ENCODE measurements at places on chromosomes 12 and 14.
A peak's percentile ranks its signal among the peaks of the same experiment; 100 is the strongest.

DNA sequence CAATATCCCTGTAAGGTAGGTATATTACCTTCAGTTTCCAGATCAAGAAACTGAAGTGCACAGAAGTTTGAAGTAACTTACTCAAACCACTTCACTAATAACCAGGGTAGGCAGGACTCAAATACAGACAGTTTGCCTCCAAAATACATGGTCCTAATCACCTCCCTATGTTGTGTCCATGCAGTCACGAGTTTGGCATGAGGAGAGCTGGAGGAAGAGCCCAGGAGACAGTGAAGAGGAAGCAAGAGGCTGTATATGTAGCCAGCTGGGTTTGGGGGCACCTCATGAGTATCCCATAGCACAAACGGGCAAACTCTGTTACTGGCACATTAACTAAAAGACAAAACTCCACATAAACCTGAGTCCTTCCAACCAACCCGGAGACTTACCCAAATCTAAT lies 79.2 kb downstream of the DUSP16 start:
- peak; percentile 46 for DNase-seq

- no peak for DNase-seq
Measured at GRCh38 chr12:62190689-62191490, 69.3 kb upstream of the USP15 start.

- DNase-seq, result no peak
Measured at GRCh38 chr12:2151391-2151790, 98.6 kb downstream of the CACNA1C start.

GRCh38 chr14:78721756-78722480 lies 551.7 kb downstream of the NRXN3 start:
- no peak for DNase-seq

GRCh38 chr14:24399999-24400718 lies 1.4 kb downstream of the NYNRIN start:
- DNase-seq, result no peak

- no peak for DNase-seq
Measured at GRCh38 chr14:51897791-51898355, 37.5 kb downstream of the GNG2 start.

DNA sequence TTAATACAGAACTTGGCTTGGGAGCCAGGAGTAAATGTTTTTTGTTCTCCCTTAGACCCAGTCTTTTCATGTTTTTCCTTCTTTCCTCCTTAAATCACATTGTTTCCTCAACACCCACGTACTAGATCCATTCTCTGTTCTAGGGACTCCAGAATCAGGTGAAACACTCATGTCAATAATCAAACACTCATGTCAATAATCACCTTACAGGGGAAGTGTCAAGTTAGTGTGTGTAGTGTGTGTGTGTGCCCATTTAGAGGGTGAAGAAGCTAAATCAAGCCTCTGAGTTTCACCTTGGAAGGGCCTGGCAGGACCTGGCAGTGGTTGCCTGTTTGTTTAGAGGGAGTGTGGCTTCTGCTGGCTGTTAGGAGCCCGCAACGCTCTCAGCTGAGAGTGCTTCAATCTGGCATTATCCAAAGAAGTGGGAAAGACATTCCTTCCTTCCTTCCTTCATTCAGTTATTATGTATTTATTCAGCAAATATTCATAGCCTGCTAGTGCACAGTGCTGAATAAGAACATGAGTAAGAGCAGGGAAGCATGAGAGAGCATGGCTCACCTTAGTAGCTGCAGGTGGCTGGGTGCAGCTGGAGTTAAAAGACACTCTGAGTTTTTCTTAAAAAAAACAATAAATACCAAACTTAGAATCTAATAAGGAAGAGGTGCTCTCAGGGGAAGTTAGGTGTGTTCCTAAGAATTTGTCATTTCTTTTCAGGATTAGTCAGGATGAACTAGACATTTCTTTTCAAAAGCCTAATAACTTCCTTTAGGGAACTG lies 17.6 kb upstream of the EID3 start:
- DNase-seq, result no peak

DNA sequence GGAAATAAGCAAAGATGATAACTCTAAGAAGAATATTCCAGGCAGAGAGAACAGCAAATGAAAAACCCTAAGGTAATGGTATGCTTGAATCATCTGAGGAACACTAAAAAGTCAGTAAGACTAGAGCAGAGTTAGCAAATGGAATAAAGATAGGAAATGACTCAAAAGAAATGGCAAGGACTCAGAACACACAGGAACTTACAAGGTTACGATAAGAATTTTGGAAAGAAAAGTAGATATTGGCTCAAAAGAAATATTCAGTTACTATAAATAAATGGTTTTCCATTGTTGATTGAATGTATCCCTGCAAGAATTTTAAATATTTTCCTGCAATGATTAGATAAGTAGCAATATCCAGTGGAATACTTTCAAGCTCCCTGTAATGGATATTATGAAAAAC lies 705.8 kb downstream of the C12orf50 start:
- no peak for DNase-seq

- no peak for DNase-seq
Measured at GRCh38 chr14:99380402-99380801, 100.3 kb downstream of the SETD3 start.

- peak; percentile 40 for DNase-seq
Measured at GRCh38 chr12:107309020-107309419, 215.7 kb upstream of the CRY1 start.

DNA sequence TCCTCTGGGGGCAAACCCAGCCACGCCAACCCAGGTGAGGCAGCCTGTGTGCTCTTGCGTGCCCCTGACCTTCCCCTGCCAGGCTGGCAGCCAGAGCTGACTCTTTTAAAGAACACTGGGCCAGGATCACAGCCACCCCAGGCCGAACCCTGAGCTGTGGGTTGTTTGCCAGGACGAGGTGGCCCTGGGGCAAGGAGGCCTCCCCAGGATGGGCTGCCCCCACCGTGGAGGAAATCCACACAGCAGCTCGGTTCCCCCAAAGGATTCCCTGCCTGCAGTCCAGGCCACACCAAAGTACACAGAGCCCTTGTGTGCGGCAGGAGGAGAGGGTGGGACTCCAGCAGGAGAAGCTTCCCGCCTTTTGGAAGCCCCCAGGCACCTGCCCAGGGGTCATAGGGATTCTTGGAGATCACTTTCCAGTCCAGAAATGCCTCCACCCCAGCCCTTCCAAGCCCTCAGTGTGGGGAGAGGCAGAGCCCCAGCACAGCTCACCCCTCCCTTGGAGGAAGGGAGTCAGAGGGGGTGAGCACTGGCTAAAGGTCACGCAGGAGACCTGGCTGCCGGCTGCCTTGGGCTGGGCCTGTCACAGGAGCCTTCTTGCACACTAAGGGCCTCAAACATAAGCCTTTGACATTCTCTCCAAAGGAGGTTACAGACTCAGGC lies 115.6 kb downstream of the CALM1 start:
- DNase-seq, result no peak

GRCh38 chr14:74531467-74531866 lies 37.9 kb downstream of the ISCA2 start:
- DNase-seq, result no peak

GRCh38 chr14:77903221-77903620 lies 103.3 kb downstream of the ADCK1 start:
- no peak for DNase-seq

GRCh38 chr12:128830505-128830893 lies 6.7 kb upstream of the SLC15A4 start:
- DNase-seq, result no peak

- no peak for DNase-seq
Measured at GRCh38 chr14:69850086-69850735, 29.0 kb upstream of the SMOC1 start.

DNA sequence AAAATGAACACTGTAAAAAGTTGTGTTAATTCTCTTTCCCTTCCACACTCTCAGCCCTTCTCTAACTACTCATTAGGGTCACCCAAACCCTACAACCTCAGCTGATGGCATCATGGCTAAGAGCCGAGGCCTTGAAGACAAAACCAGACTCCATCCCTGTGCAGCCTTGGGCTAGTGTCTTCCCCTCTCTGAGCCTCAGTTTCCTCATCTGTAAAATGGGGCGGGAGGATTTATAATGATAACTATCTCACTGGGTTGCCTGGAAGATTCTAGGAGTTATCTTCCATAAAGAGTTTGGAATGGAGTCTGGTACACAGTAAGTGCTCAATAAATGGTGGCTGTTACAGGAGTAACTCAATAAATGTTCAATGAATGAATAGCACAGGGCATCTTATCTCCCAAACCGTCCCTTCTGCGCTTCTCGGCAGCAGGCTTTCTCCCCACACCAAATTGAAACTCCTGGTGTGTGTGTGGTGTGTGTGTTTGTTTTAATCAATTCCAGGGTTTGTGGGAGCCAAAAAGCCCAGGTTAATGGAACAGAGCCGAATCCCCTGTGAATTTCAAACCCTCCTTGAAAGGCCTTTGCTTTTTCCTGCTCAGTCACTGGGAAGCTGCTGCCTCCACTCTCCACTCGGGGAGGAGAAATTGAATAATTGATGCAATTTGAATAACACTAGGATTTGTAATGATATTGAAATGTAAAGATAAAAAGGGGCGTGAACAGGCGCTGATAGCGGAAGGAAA lies 61.2 kb upstream of the FAM222A start:
- DNase-seq, result no peak

- no peak for DNase-seq
Measured at GRCh38 chr14:82720946-82721345, 1187.3 kb upstream of the SEL1L start.

DNA sequence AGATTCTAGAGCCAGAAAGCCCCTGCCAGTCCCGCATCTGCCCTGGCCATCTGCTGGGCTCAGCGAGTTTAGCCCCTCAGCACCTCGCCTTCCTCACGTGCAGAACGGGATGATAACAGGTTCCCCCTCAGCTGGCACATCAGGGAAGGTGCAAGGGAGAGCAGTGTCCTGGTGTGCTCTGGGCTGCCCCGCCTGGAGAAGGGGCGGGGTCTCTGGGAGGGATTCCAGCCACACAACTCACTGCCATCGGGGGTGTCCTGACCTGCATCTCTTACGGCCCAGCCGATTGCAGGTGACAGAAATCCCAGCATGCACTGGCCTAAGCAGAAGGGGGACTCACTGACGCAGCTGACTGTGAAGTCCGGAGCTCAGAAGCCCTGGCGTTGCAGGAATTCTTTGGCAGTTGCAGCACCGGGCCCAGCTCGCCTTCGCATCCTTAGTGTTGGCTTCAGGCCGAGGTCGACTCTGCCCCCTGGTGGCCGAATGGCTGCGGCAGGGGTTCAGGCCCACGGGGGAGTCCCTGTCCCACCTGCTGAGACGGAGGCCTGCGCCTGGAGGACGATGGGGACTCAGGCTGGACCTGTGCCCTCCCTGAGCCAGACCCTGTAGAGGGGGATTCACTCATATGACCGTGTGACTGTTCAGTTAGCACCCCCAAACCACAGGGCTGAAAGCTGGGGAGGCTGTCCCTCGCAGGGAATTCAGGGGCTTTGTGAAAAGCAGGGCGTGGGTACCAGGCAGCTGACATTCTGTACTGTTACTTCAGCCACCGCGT lies 178.6 kb downstream of the ADGRD1 start:
- peak; percentile 71 for DNase-seq

- no peak for DNase-seq
Measured at GRCh38 chr12:12626471-12626870, 14.8 kb downstream of the CREBL2 start.

- DNase-seq, result no peak
Measured at GRCh38 chr12:57745485-57745881, 644 bp downstream of the TSPAN31 start.

DNA sequence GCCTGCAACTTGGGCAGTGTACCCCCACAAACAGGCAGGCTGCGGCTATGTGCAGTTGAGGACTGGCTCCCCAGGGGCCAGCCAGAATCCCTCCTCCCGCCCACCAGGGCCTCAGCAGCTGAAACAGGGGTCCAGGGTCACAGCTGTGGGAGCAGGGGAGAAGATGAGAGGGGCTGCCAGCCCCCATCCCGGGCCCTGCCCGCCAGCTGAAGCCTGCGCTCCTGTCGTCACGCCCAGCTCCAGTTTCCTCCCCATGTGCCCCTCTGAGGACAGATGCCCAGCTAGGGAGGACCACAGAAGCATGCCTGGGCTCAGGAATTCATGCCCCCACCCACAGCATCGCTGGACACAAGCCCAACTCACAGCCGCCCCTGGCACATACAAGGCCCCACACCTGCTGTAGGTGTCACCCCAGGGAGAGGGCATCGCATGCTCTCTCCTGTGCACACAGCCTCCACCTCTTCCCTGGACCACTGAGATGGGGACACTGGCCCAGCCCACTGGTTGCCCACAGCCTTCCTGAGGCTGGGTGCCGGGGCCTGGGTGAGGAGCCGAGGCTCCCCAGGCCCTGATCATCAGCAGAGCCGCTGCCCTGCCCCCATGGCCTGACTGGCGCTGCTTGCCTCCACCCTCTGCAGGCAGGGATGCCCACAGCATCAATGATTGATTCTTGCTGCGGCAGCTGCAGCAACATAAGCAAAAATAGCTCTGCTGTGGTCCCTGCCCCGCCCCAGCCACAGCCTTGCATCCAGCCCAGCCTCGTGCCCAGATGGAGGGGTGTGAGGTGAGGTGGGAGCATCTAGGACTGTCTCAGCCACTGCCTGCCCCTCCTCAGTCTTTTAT lies 3.7 kb upstream of the CLBA1 start:
- no peak for DNase-seq

- no peak for DNase-seq
Measured at GRCh38 chr14:69114763-69115162, 38.2 kb downstream of the DCAF5 start.

DNA sequence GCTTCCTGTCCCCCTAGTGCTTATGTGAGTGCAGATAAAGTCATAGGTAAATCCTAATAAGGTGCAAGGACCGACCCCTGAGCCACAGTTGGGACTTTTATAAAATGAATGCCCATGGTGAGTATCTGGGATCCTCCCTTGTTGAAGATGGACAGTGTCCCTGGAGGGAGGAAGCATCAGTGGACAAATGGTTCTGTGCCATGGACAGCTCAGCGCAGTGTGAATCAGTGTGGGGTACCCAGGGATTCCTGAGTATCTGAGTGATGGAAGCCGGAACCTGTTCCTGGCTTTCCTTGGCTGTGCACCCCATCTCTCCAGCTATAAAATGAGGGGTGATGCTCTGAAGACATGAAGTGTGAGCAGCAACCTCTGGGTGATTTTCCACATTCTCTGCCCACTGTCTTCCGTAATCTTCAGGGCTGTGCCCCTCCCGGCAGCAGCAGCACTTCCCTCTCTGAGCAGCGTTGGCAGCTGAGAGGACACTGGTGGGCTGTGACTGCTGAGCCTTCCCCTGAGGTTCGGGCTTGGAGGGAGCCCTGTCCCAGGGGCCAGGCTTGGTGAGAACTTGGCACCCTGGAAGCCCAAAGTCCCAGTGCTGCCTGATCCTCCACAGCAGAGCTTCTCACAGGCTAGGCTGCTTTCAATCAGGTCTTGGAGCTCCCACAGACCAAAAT lies 25.0 kb downstream of the VCPKMT start:
- no peak for DNase-seq

- DNase-seq, result no peak
Measured at GRCh38 chr12:132116709-132117557, 27.2 kb downstream of the DDX51 start.

- DNase-seq, result no peak
Measured at GRCh38 chr12:96549341-96549740, 60.0 kb downstream of the CFAP54 start.

- DNase-seq, result no peak
Measured at GRCh38 chr14:40345334-40345733, 913.1 kb upstream of the FBXO33 start.

DNA sequence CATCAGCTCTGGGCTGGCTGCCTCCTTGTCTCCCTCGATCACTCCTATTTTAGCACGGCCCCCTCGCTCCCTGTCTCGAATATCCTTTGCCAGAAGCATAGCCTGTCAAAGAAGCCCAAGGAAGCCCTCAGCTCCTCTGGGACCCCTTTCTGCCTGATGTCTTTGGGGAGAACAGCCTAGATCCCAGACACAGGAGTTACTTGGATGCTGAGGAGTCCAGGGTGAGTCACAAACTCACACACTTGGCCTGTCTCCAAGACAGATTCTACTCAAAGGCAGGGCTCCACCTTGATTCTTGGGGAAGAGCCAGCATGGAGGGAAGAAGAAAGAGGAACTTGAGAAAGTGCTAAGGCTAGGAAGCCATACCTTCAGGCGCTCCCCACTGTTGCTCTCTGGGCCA lies 8.1 kb downstream of the AVIL start:
- DNase-seq, result no peak
